Left hindlimb (tissue), 1 donor: ENCODE measurements at places on chromosomes 6 and 20.

GRCh38 chr6:141492521-141493284, 640.0 kb upstream of the GJE1 start:
- DNase-seq = no peak

GRCh38 chr6:157656437-157656997, 166.5 kb upstream of the SNX9 start:
- DNase-seq = no peak

GRCh38 chr6:35894776-35895175, 26.1 kb downstream of the SRPK1 start:
- DNase-seq = no peak

- no peak for DNase-seq
These were observed 83.1 kb upstream of the MAP7 start for GRCh38 chr6:136633355-136633754.

GRCh38 chr6:131040866-131041265, 22.2 kb downstream of the EPB41L2 start:
- no peak for DNase-seq

DNA sequence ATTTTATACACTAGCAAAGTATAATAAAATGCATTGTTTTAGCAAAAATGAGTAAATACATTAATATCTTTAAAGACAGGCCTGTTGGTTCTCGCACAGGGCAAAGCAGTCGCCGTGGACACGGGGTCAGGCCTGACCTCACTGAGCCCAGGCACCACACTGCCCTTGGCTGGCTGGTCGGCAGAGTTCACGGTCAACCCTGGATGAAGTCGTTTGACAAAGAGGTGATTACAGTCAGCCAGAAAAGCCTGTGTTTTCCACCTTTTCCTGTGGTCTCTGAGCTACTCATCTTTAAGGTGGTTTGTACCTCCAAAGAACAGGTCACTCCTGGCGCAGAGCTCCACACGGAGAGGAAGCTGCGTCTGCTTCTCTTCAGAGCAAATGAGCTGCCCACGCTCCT, 191.5 kb downstream of the DLL1 start:
- no peak for DNase-seq

DNA sequence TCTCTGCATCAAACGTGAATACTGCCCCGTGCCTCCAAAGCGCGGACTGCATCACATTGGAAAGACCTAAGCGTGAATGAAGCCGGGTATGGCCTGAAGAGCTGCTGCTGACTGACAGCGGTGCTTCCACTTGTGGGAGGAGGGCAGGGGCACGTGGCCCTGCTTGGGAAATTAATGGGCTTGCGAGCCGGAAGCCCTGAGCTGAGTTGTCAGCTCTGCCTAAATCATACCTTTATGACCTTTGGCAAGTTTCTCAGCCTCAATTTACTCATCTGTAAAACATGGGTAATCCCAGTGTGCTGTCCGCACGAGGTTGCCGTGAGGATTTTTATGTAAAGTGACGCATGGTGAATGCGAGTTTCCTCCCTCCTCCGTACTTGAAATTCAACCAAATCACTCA, 67.0 kb upstream of the FOXQ1 start:
- DNase-seq = no peak

GRCh38 chr6:65998544-65998943, 291.5 kb upstream of the EYS start:
- no peak for DNase-seq

DNA sequence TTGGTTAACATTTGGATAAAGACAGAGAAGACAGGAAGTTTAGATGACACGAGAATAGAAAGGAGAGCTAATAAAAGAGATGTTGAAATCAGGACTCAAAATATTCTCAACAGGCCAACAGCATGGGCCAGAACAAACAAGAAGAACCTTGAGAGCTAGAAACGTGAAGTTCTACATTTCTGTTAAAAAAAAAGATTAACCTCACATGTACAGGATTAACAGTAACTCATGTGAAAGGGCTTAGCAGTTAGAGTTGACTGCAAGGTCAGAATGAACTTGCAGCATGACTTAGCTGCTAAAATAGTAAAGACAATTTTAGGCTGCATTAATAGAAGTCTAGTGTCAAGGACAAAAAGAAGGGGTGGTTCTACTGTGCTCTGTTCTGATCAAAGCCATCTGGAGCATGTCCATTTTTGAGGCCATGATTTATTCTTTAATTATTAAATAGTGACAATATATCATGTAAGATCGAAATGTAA, 331.1 kb upstream of the HSF2 start:
- DNase-seq = no peak

GRCh38 chr6:120556491-120556890, 777.8 kb downstream of the TBC1D32 start:
- DNase-seq = no peak

- peak; percentile 97 for DNase-seq
These were observed at the start of the genes CFAP61 and CRNKL1 for GRCh38 chr20:20052074-20052970. Gene CFAP61 (plus strand): TSS chr20:20052532. CDS start chr20:20056654, 4,122 bp downstream. Gene CRNKL1 (minus strand): TSS chr20:20052466. CDS start chr20:20052342, 124 bp downstream.

- no peak for DNase-seq
These were observed 18.8 kb upstream of the RALGAPA2 start for GRCh38 chr20:20731000-20731944.

- DNase-seq = no peak
These were observed 65.8 kb downstream of the E2F3 start for GRCh38 chr6:20467437-20467836.

DNA sequence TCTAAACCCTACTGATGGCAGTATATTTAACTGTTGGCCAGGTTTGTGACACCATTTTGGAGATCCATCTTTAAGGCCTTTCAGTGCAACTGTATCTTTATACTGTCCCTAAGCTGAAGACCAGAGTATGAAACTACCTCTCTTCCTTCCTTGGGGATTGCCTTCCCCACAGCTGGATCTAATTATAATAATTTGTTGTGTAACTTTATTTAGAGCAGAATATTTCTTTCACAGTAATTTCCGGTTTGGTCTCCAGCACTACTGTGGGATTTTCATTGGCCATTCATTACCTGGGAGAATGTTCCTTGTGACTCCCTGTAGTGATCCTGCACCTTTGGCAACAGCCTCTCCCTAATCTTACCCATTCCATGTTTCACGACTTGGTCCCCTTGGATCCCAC, 75.2 kb downstream of the AKAP7 start:
- no peak for DNase-seq

DNA sequence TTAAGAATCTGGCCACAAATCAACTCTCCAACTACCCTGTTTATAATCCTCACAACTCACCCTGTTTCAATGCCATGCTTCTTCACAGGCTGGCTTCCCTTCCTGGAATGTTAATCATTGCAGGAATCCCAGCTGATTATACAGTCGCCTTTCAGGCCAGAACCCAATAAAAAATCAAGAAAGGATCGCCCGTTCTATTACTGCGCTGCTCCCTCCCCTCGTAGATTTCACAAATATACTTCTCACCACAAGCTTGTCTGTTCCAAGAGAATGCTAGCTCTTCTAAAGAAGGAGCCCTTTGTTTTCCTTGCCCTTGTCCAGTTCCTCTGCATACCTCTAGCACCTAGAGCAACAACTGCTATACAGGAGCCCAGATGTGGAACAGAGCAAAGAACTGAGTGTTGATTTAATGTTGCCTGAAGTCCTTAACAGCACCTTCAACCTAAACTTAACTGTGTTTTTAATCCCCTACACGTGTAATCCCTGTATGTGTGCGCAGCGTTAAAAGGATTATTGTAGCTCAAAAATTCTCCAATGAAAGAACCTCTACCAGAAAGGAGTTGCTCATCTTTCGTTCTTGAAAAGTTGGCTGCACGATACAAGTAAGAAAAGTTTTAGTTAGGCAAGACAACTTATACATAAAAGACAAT, 988 bp downstream of the ECHDC1 start:
- DNase-seq = peak; percentile 29

GRCh38 chr6:138512609-138513008, 13.3 kb upstream of the NHSL1 start:
- DNase-seq = no peak

GRCh38 chr20:43363506-43363905, 94.2 kb upstream of the SRSF6 start:
- no peak for DNase-seq

- no peak for DNase-seq
These were observed 41.3 kb upstream of the CEP162 start for GRCh38 chr6:84268781-84269180.

- no peak for DNase-seq
These were observed 28.5 kb upstream of the CITED2 start for GRCh38 chr6:139402876-139403386.

DNA sequence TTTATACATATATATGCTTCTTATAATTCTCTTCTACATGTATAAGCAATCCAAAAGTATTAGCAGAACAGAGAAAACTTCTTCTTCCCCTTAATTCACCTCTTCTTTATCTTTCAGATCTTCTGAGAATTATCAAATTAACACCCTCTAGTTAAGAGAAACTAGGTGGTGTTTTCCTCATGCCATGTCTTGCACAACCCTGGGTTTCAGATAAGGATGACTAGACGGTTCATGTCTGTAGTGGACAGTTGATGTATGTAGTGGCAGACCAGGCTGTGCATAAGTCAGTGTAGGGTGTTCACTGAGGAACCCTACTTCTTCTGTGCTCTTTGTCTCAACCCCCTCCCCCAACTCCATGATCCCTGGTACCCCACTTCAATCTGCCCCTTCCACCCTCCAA, 187.3 kb downstream of the SAMD5 start:
- no peak for DNase-seq

DNA sequence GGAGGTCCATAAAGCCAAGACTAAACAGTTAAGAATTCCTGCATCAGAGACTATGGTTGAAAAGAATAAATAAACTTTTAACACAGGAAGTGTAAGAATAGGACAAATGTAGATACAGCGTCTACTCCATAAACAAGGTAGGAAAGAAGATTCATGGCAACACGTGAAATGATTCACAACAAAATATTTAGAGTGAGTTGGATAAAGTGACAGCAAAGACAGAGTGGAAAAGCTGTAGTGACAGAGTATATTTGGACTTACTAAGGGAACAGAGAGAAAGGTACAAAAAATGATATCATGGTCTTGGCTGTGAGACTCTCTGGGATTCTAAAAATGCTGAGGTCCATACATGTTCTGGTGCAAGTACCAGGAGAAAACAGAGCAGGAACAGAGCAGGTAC, 21.9 kb upstream of the KIAA0408 start:
- DNase-seq = no peak

DNA sequence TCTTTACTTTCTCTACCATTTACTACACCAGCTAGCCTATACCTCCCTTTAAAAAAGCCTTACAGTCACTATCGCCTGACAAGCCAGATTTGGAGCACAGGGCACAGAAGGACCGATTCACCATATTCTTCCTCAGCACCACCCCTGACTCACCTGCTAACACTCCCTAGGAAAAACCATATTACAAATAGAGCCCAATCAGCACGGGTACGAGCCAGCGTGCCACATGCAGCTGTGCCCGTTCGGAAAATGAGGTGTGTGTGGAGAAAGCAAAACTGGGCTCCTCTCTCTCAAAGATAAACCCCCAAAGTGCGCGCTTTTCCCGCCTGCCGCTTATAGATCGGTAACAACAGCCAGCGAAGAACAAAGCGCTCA, 1.2 kb downstream of the SYNCRIP start:
- DNase-seq = no peak

- DNase-seq = no peak
These were observed 50.5 kb downstream of the SCAND1 start for GRCh38 chr20:35903843-35904242.

DNA sequence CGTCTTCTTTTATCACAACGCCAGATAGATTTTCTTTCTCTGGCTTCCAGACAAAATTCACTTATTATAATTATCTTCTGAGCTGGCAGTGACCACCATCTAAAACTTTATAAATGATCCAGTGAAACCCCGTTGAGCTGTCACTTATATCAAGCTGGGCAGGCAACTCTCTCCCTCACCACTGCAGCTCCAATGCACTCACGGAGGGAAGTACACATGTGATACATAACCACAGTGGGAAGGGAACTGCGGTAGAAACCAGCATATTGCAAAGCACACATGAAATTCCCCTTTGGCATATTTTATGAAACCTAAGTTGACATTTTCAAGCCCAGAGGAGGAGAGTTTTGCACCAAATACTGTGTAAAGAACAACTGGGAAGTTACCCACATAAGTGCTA, 536.9 kb downstream of the HACE1 start:
- DNase-seq = no peak

DNA sequence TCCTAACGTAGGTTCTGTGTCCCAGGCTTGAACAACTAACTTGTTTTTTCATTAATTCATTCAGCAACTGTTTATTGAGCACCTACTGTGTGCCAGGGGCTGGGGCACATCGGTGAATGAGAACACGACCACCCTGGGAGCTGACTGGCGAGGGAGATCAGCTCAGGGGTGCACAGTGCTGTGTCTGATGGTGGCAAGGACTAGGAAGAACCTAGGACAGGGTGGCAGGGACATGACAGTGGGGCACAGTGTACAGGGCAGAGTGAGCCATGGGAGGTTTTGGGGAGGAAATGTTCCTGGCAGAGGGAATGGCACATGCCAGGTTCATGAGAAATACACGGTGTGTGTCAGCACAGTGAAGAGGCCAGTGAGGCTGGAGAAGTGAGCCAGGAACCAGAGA, 76.7 kb downstream of the BMP7 start:
- no peak for DNase-seq

DNA sequence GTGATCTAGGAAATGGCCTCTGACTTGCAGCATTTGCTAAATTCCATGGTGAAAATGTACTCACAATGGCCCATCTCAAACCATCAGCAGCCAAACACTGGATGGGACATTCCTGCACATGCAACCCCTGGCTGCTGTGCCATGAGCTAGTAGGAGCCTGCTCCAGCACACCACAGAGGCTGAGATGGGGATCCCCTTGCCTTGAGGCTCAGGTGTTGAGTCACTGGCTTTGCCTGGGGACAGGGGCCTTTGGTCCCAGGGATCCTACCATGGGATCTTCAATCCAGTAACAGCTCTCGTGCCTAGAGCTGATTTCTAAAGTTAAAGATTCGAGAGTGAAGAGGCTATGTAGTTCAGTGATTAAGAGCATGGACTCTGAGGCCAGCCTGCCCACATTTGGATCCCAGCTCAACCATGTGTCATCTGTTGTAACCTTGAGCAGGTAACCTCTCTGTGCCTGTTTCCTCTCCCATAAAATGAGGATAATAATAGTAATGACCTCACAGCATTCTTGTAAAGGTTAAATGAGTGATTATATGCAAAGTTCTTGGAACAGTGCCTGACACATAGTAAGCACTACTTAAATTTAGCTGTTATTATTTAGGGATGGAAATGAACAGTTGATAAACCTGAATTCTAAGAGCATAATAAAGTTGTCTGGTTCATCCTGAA, 16.4 kb downstream of the FOXQ1 start:
- no peak for DNase-seq

GRCh38 chr6:47016261-47016660, 25.9 kb downstream of the ADGRF1 start:
- no peak for DNase-seq

GRCh38 chr6:138162111-138162954, 594 bp downstream of the ARFGEF3 start:
- DNase-seq = no peak

- DNase-seq = peak; percentile 76
These were observed 60.8 kb downstream of the PRPH2 start for GRCh38 chr6:42661540-42662153.

DNA sequence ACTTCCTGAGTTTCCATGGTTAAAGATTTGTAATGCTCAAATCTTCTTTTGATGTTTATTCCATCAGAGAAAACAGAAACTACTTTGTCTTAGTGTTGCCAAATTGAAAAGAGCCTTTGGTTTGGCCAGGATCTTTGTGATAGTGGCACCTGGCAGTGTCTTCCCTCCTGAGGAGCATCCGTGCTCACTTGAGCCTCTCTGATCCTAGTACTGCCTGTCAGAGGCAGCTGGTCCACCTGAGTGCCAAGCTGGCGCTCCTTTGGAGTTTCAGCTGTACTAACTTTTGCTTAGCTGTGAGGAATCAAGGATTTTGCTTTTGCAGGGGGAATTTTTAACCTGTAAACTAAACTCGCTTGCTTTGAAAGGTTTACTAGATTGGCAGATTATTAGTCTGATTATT, 61.4 kb downstream of the SCAND1 start:
- no peak for DNase-seq
